ENCODE measurements at places on chromosomes 1 and 21. TPM values are rescaled to one million over a fixed set of nuclear protein-coding genes. Genes with fewer than 3 reads are reported as not detected.

The HSPA6 gene
- total RNA-seq = not detected

The CYP4A22 gene
- total RNA-seq = not detected

The NECTIN4 gene
- total RNA-seq = not detected

The C1orf115 gene
- 2.7 TPM for total RNA-seq

The ATP6V1G3 gene
- not detected for total RNA-seq

The MAEL gene
- total RNA-seq = not detected

The PDZK1IP1 gene
- total RNA-seq = 4.4 TPM

The EFHD2 gene
- total RNA-seq = 17.3 TPM

The FNDC5 gene
- total RNA-seq = 0.16 TPM

The KCNA2 gene
- total RNA-seq = 0.16 TPM

The PLEKHN1 gene
- total RNA-seq = not detected

The XCL2 gene
- total RNA-seq = not detected

The ACTL8 gene
- not detected for total RNA-seq

The EXTL1 gene
- total RNA-seq = not detected

The KLHL12 gene
- total RNA-seq = 11.0 TPM

The DSCAM gene
- total RNA-seq = 0.18 TPM

The WRAP73 gene
- 10.0 TPM for total RNA-seq

The PDC gene
- total RNA-seq = not detected

The OR6K3 gene
- total RNA-seq = not detected

The CLSTN1 gene
- total RNA-seq = 77.4 TPM

The FBXO42 gene
- 9.4 TPM for total RNA-seq

The PFKL gene
- total RNA-seq = 255 TPM

The ARHGEF16 gene
- total RNA-seq = not detected
